ENCODE measurements at places on chromosomes 5 and 9.
A peak's percentile ranks its signal among the peaks of the same experiment; 100 is the strongest.

- DNase-seq = peak; percentile 88
Observed at GRCh38 chr5:68409259-68409658, 193.7 kb downstream of the PIK3R1 start.

DNA sequence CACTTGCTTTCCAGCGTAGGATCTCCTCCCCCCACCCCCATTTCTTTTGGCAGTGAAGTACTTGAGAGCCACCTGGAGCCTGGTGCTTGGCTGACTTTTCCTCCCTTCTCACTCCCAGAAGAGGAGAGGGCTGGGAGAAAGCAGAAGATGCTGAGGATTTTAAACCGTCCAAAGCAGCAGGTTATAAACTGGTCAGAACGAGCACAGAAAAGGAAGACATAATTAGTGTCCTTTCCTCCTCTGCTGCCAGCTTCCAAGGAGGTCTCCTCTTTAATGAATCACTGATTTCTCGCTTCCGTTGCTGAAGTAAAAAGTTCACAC lies 563 bp upstream of the FGF10 start:
- DNase-seq = no peak

- peak; percentile 31 for DNase-seq
Observed at GRCh38 chr9:136488247-136489214, 5.7 kb upstream of the SEC16A start.

- DNase-seq = no peak
Observed at GRCh38 chr5:108911055-108911454, 163.4 kb downstream of the FER start.

GRCh38 chr5:88769165-88769564 lies 113.8 kb downstream of the MEF2C start:
- peak; percentile 95 for DNase-seq

DNA sequence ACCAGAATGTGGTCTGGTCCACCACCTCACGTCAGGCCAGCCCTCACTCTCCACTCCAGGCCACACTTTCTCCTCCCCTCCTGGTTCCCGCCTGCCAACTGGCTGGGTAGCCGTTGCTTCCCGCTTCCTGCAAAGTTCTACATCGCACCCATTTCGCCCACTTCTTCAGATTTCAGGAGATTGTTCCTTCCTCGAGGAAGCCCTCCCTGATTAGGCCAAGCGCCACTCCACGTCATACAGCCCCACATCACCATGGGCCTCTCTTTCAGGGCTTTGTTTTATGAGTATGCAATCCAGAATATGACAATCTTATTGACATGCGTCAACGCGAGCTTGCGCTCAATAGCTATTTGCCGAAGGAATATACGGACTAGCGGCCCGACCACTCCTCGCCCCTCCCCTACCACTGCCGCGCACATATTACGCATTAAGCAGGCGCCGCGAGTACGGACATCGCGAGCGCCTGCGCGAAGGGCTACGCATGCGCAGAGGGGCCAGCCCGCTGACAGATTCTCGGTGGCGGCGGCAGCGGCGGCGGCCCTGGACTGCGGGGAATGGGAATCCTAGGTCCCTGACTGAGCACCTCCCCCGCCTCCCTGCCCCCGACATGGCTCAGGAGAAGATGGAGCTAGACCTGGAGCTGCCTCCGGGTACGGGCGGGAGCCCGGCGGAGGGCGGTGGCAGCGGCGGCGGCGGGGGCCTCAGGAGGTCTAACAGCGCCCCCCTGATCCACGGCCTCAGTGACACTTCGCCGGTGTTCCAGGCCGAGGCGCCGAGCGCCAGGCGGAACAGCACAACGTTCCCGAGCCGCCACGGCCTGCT lies 74.7 kb downstream of the PIP5K1B start:
- peak; percentile 90 for DNase-seq

DNA sequence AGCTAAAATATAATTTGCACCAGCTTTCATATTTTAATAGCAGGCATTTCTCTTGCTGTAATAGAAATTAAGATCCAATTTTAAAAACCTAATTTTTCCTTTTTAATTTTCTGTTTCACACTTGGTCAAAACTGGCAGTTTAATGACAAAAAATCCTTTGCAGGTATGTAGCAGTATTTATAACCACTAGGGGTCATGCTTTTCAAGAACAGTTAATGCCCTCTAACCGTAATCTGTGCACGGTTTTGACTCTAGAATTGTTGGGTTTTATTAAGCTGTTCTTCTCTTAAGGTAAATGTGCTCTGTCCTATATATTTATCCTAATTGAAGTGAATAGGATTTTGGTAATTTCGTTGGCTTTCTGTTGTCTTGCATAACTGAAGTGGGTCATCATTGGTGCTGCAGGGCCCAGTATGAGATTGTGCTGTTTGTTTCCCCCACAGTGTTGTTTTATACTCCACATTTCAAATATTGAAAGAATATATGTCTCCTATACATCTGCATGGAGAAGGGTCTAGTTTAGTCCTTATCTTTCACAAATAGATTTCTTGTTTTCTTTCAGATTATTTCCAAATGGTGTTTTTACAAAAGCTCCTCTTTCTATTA lies 107.4 kb downstream of the SCAMP1 start:
- peak; percentile 77 for DNase-seq

DNA sequence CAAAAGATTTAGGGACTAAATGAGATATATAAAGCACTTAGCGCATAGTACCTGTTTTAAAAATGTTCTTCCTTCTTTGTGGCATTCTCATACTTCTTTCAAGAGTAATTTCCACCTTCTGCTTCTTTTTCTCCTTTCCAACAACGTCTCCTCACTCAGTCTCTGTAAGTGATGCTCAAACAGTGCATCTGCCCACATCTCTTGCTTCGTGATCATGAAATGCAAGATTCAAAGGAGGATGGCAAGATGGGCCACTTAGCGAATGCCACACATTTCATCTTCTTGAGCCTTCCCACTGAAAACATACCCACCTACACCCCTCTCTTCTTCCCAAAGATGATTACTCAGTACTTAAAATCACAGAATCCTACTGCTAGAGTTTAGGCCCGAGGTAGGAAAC lies 36.9 kb downstream of the MACIR start:
- no peak for DNase-seq

GRCh38 chr5:139644646-139645429 lies 3.3 kb upstream of the CXXC5 start:
- no peak for DNase-seq

GRCh38 chr5:73126381-73126780 lies 6.0 kb downstream of the TMEM171 start:
- DNase-seq = no peak

GRCh38 chr5:139236479-139236878 lies 38.3 kb upstream of the SIL1 start:
- no peak for DNase-seq

- DNase-seq = peak; percentile 61
Observed at GRCh38 chr5:65721720-65722574, at the start of the genes NLN and SGTB. NLN (plus strand) TSS chr5:65722205; CDS start chr5:65722374, 169 bp downstream. SGTB (minus strand) TSS chr5:65722109; CDS start chr5:65720807, 1,302 bp downstream.

- no peak for DNase-seq
Observed at GRCh38 chr9:94824913-94825610, 98.6 kb downstream of the AOPEP start.

DNA sequence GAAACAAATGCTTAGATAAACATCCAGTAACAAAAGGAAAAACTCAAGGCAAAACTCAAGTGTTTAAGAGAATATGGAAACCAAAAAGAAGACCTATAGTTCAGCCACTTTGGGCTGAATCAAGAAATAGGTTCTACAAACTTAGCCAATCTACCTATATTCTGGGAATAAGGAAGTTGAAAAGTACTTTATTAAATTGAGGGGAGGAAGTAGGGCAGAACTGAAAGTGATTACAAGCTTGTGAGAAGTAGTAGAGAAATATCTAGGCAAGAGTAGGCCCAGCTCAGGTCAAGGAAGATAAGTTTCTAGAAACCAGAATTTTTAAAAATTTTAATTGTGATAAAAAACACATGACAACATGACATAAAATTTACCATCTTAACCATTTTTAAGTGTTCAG lies 384.8 kb upstream of the PCSK5 start:
- no peak for DNase-seq

DNA sequence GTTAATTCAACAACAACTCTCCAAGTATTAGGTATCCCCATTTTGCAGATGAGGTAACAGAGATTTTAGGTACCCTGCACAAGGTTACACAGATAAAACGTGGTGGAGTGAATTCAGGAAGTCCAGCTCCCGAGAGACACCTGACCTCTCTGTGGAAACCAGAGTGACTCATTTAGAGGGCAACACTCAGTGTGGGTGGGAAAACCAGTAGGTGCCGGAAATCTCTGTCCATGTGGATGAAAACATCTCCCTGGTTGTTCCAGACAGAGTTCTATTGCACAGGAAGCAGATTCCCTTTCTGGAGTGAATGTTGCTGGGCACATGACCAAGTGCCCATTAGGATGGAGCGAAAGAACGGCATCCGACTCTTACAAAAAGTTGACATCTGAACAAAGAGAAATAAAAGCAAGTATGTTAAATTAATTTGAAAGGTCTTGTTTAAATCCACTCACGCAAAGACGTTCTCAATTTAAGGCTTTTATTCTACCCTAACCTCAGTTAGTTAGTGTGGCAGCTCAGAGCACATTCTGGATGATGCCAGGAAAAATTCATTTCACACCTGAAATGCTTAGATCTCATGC lies 391.9 kb upstream of the WWC1 start:
- peak; percentile 63 for DNase-seq

- DNase-seq = peak; percentile 4
Observed at GRCh38 chr5:16508730-16509531, 43.3 kb upstream of the ZNF622 start.

- DNase-seq = no peak
Observed at GRCh38 chr5:109247986-109248385, 161.8 kb downstream of the PJA2 start.

DNA sequence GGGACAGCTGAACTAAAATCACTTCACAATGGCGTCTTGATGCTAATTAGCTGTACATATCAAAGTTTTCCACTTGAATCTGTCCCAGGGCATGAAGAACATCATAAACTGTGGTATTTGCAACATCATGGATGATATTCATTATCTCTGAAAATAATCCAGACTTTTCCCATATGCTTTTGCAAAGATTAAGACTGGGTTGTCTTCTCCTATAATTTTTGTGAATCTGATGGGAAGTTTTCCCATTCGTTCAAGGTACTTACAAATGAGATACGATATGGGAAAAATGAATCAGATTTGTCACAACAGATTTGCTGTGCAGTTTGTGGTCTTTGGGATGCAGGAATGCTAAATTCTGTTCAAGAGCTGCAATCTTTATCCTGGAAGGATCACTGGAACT lies 17.4 kb upstream of the ADAMTS16 start:
- no peak for DNase-seq

- DNase-seq = no peak
Observed at GRCh38 chr9:36950389-36950788, 83.7 kb downstream of the PAX5 start.

- DNase-seq = no peak
Observed at GRCh38 chr9:91043811-91044175, 242.2 kb downstream of the SYK start.

GRCh38 chr9:94017939-94018531 lies 62.9 kb upstream of the BARX1 start:
- DNase-seq = peak; percentile 38

DNA sequence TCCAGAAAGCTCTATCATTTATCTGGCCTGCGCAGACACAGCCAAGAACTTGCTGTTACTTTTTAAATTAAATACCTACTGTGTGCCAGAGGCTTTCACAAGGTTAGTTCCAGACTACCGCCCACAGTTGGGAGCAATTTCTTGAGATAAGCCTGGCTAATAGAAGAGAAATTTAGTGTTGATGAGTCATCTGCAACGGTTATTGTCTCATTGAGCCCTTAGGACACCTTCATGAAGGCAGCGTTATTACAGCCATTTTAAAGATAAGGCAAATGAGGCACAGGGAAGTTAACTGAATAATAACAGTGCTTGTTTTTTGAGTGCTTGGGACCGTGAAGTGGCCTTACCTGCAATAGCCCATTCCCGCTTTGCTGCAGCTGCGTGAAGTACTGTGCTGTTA lies 292.9 kb upstream of the MSX2 start:
- DNase-seq = no peak

- no peak for DNase-seq
Observed at GRCh38 chr9:120612218-120612617, 32.3 kb upstream of the CDK5RAP2 start.

DNA sequence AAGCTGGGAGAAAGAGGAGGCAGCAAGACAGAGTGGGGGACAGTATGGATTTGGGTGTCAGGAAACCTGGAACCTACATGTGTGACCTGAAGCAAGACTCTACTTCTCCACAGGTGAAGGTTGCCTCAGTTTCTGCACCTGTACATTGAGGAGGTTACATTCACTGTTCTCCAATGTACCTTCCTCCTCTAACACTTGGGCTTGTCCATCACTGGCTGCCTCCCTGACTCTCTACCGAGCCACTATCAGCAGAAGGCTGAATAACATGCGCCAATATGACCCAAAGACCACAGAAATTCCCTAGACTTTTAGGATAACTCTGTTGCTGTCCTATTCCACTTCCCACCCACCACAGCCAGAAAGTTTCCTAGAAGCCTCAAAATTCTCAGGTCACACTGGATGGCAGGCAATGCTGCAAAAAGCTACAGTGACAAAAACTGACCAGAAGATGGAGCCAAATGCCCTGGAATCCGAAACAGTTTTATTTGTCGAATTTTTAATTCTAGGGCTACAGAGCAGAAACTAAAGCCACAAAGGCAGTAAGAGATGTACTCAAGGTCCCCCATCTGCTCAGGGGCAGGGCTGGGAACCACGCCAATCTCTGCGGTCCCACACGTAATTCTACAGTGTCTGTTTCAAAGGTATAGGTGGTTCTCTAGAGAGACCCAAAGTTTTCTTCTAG lies 64.4 kb downstream of the FAM114A2 start:
- DNase-seq = peak; percentile 54

GRCh38 chr5:6159832-6160430 lies 218.4 kb downstream of the MED10 start:
- no peak for DNase-seq

GRCh38 chr5:42108468-42108867 lies 183.4 kb downstream of the FBXO4 start:
- peak; percentile 1 for DNase-seq

GRCh38 chr9:111839387-111839786 lies 44.6 kb upstream of the SHOC1 start:
- peak; percentile 79 for DNase-seq

DNA sequence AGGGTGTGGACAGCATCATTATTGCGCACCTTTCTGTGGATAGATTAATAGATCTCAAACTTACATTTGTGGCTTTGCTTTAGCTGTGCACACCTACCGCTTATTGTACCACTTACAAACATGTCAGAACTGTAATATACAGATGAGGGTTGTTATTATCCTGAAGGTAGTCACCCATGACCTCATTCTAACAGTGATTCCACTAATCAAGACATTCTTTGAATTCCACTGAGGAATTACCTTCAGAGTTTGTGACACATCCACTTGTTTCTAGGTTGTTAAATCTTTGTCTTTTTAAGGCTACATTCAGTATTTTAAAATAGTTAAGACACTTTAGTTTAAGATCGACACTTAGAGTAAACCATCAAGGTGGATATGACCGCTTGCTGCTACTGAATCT lies 7.8 kb downstream of the KCNV2 start:
- DNase-seq = no peak

DNA sequence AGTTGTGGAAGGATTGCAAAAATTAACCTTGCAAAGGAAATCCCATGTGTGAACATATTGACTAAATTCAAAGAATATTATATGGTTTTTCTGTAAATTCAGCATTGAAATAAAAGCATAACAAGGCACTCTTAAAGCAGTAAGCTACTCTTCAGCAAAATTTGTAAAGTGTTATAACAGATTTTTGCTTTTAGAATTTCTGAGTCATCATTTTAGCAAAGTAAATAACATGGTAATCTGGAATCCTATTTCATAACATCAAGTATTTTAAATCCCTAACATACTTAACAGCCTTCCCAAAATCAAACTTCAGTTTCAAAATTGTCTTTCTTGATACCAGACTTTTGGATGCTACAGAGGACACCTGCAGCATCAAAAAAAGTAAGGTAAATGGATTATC lies 436.0 kb upstream of the CDH9 start:
- no peak for DNase-seq
